Daoy (cell line): ENCODE measurements at places on chromosomes 12 and 14. TPM values are rescaled to one million over a fixed set of nuclear protein-coding genes. Genes with fewer than 3 reads are reported as not detected.

DNA sequence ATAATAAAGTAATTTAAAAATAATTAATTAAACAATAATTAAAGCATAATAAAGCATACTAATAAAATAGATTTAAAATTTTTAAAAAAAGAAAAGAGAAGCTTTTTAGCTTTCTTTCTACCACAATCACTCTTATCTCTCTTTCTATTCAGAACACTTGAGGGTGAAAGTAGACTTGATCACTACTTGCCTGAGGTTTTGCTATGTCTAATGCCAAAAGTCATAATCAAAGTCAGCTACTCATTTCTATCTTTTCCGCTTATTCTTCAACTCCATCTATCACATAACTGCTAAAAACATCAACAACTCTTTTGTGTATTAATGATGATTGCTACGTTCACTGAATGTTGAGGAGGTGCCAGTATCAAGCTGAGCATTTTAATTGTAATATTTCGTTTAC lies 202.0 kb upstream of the KRR1 start:
- no peak for DNase-seq

AICDA gene
- not detected in 2 replicates for total RNA-seq

GRCh38 chr12:82174383-82174782 lies 183.8 kb downstream of the CCDC59 start:
- no peak for DNase-seq

YARS2 gene
- total RNA-seq = 50.4 and 62.5 TPM in 2 replicates

DNA sequence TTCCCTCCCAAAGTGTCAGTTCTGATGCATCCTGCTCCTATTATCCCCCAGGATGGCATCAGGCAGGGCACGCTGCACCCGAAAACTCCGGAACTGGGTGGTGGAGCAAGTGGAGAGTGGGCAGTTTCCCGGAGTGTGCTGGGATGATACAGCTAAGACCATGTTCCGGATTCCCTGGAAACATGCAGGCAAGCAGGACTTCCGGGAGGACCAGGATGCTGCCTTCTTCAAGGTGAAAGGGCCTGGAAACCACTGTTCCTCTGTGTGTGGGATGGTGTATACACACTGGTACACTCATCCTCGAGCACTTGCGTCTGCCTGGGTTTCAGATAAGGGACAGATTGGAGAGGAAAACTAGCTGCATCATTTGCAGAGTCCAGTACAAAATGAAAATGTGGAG lies 1.0 kb downstream of the IRF9 start:
- no peak for DNase-seq

PLA2G1B gene
- not detected in 2 replicates for total RNA-seq

GRCh38 chr12:124389725-124390441 lies 95.0 kb downstream of the RFLNA start:
- peak; percentile 35 for DNase-seq

GRCh38 chr12:19909418-19909817 lies 458.9 kb upstream of the PDE3A start:
- no peak for DNase-seq

PSMA3 gene
- total RNA-seq = 370 and 371 TPM in 2 replicates

DNA sequence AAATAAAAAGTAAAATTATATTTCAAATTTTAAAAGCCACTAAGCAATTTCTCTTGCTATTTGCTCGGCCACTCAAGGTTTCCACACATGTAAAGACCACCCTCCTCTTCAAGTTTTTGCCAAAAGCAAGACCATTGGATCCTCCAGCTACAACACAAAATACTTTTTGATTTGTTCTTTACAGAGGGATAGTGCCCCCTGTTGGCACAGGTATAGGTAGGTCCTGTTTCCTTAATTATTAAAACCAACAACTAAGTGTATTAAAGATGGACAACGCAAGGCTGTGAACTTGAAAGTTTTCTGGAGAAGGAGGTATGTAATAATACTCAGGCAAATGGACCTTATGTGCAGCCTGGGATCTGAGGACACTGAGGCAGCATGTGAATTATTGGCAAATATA lies 23.8 kb downstream of the ATP6V1D start:
- DNase-seq = peak; percentile 17

- no peak for DNase-seq
Measured at GRCh38 chr14:21075719-21076437, 5.8 kb downstream of the ARHGEF40 start.

CD4 gene
- not detected in 2 replicates for total RNA-seq

DNA sequence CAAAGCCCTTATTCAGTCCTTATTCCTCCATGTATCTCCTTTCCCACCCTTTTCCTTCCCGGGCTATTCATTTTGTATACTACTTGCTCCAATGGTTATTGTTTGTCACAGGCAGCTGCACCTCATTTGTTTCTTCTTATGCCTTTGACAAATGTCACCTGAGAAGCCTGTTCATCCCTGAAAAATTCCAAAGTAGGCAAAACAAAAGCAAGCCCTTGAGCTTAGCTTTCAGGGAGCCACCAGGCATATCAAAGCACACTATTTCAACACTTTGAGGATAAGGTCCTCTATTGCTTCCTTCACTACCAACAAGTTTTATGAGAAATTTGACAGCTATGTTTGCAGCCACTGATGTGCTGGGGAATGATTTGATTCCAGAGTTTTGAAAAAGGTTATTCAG lies 738.7 kb upstream of the LMO3 start:
- no peak for DNase-seq

DNA sequence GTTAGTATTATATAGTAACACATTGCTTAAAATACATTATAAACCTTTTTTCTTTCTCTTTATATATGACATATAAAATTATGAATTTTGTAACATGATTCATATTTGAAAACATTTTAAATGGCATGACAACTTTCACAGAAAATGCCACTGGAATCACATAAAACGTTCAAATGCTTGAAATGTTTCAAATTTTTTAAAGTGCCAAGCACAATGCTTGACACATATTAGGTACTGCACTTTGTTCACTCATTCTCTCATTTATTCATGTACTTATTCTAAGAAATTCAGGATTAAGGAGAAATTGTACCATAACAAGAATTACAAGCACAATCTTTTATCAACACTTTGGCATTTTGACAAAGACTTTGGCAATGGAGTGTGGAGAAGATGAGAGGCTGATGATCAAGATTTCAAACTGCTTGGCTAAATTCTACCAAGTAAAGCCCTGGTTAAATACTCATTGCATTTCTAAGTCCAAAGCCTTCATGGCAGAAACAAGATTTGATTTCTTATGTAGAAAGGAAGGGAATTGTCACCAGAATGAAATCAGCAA lies 232.2 kb downstream of the C12orf50 start:
- DNase-seq = no peak
